Pancreas (tissue), 10 donors: ENCODE measurements at places on chromosomes 2 and 18. TPM values are rescaled to one million over a fixed set of nuclear protein-coding genes. Genes with fewer than 3 reads are reported as not detected.
A peak's percentile ranks its signal among the peaks of the same experiment; 100 is the strongest.

IL1R1 gene
- 48.0 TPM for total RNA-seq

GPR45 gene
- total RNA-seq, result not detected

SMAD4 gene
- total RNA-seq, result 47.5 TPM

DUSP2 gene
- 0.47 TPM for total RNA-seq

GNAL gene
- total RNA-seq, result 0.64 TPM

PDE11A gene
- 2.6 TPM for total RNA-seq

INHBB gene
- total RNA-seq, result 0.59 TPM

CAPG gene
- 19.5 TPM for total RNA-seq

CERKL gene
- 0.46 TPM for total RNA-seq

PROM2 gene
- 16.5 TPM for total RNA-seq

GPR35 gene
- 0.95 TPM for total RNA-seq

EVA1A gene
- total RNA-seq, result 16.1 TPM

UGT1A10 gene
- total RNA-seq, result not detected

DLX1 gene
- not detected for total RNA-seq

CYS1 gene
- total RNA-seq, result 26.0 TPM

GRCh38 chr2:9191041-9191481 is 15.6 kb upstream of the ASAP2 start:
- DNase-seq, result peak; percentile 94

- no peak for DNase-seq
Observed at GRCh38 chr18:36382854-36383253, 85.3 kb downstream of the FHOD3 start.

DNA sequence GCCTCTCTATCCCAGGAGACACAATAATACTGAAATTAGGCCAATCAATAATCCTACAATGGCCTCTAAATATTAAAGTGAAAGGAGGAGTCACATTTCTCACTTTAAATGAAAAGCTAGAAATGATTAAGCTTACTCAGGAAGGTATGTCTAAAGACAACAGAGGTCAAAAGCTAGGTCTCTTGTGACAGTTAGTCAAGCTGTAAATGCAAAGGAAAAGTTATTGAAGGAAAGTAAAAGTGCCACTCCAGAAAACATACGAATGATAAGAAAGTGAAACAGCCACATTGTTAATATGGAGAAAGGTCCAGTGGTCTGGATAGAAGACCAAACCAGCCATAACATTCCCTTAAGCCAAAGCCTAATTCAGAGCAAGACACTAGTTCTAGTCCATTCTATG is 9.5 kb downstream of the SESTD1 start:
- no peak for DNase-seq

DNA sequence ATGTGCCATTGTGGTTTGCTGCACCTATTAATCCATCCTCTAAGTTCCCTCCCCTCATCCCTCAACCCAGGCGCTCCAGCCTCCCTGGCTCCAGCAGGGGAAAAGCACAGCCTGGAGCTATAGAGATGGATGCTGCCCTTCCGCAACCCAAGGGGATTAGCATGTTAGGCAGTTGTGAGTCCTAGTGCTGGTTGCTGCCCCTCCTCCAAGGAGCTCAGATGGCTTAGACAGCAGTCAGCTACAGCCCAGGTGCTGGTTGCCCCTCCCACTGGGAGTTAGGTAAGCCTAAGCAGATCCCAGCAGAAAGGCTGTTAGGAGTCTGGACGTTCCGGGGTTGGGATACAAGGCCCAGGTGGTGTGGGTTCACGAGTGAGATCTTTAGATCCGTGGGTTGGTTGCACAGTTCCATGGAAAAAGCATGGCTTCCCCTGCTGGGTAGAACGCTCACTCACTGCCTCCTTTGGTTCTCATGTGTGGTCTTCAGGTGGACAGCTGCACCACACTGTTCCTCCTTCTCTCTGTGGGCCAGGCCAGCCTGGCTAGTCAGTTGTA is 446.1 kb downstream of the ZNF804A start:
- DNase-seq, result no peak

DNA sequence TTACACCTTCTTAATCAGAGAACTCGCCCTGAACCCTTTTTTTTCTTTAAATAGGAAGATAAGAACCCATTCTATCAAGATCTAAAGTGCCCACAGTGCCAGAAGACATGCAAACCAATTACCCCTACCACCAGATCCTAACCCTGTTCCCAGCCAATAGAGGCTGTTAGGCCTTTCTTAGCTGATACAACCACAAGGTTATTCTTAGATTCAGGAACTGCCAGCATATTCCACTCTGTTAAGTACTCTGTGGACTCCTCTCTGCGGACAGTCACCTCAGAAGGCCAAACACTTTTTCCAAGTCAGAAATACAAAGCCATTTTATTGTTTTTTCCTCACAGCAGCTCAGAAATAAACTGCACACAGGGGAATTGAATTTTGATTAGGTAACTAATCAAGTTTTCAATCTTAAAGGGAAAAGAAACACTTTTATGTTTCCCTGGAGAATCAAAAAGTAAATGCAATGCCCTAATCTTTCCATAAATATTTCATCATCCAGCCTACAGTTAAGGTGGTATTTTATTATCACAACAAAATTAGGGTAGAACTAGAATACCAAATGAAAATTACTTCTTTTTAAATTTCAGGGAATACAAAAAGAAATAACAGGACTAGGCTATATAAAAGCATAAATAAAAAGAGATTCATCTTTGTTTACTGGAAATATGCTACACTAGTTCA is 111.4 kb downstream of the NBAS start:
- no peak for DNase-seq

GRCh38 chr2:220432645-220433044 is 805.2 kb downstream of the SLC4A3 start:
- no peak for DNase-seq

DNA sequence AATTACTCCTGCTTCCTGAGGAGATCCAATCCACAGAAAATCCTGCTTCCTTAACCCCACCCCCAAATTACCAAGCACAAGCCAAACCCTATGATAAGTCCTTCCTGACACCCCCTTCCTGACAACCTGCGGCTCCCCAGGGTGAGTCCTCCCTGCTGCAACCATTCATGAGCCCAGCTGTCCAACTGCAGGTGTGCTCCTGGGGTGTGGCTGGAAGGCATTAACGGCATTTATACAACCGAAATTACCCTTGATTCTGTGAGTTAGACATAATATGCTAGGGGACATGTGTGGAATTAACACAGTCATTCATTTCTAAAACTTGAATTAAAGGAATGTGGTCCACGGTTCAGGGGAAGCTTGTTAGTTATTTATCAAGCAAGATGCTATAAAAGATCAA is 119.0 kb upstream of the ALKAL2 start:
- DNase-seq, result no peak

DNA sequence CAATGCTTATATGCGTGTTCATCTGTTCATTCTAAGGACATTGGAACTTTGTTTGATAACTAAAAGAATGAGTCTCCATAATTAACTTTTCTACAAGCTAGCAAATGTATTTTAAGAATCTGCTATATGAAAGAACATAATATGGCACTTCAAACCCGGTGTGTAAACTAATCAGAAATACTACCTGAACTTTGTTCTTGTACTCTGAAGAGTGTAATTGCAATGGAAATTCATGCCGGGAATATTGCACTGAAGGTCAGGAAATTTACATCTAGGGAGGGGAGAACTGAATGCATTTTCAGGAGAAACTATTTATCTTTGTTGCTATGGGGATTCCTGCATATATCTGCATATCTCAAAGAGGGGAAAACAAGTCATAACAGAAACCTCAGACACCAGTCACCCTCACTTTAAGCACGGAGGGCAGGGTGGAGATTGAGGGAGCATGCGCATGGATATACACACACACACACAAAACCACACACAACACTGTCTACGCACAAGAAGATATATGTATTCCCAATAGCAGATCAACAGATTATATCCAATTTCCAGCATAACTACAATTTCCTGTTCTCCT is 76.2 kb downstream of the DTNA start:
- DNase-seq, result no peak

DNA sequence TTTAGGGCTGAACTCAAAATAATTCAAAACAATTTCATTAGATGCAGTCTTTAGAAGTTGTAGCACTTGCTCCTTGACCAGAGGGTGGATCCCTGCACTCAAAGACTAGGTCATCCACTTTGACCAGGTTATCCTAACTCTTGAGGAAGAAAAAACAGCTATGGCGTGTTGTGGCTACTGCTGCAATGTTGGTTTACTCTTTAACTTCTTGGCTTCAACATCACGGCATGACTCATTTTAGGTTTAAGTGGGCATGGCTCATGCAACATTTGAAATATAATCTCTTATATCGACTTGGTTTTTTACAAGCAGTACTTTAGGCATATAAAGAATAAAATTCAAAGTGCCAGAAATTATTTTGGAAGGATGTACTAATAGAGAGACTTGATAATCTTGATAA is 35.4 kb downstream of the ANKRD29 start:
- DNase-seq, result peak; percentile 27

DNA sequence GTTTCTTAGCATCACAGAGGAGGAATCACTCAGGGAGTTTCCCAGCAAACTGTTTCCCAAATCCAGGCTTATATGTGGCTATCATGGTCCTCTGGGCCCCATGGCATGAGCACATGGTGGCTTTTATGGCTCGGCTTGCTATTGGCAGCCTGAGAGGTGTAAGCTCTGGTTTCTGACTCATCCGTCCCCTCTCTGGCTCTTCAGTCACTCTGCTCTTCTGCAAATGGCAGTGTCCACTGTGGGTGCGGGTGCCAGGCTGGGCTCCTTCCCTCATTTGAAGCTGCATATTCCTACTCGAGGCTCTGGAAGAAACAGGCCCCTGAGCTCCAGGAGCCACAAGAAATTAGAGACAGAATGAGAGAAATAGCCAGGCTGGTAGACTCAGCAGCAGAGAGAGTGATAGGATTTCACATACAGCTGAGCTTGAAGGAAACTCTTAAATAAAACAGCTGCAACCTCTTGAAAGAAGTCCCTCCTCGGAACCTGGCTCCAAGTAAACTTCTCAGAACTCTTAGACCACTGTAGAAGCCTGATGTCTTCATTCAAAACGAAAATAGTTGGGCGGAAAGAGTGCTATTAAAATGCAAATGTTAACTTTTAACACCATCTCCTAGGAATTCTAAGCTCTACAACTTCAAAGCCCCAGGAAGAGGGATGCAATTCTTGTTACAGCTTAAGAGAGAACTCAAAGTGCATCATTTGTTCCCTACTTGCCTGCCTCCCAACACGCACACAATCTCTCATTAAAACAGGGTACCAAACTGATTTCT is 212.6 kb upstream of the SP5 start:
- no peak for DNase-seq

- no peak for DNase-seq
Observed at GRCh38 chr2:18423636-18424035, 136.8 kb downstream of the RDH14 start.

- DNase-seq, result no peak
Observed at GRCh38 chr2:70128005-70128404, 40.7 kb downstream of the PCBP1 start.

GRCh38 chr2:191838526-191838925 is 8.4 kb downstream of the CAVIN2 start:
- no peak for DNase-seq

GRCh38 chr2:197606180-197606579 is 69.2 kb downstream of the RFTN2 start:
- DNase-seq, result no peak

GRCh38 chr2:1628893-1629292 is 115.4 kb downstream of the PXDN start:
- no peak for DNase-seq

DNA sequence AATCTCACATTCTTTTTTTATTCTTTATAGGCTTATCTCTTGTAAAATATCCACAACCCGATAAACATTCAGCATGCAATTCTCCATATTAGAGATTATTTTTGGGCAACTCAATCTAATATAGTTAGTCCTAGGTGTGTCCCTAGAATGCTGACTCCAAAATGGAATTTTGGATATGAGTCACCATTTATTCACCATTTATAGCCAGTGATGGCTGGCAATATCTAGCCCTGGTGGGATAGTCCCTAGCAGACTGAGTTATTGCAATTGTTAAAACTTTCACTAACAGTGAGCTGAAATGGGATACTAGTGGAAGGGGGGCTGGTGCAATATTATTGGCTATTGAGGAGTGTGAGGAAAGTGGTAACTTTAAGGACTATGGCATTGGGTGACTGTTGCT is 401.6 kb downstream of the SLC4A3 start:
- DNase-seq, result no peak

GRCh38 chr2:122478117-122478516 is 722.7 kb downstream of the TSN start:
- DNase-seq, result no peak

DNA sequence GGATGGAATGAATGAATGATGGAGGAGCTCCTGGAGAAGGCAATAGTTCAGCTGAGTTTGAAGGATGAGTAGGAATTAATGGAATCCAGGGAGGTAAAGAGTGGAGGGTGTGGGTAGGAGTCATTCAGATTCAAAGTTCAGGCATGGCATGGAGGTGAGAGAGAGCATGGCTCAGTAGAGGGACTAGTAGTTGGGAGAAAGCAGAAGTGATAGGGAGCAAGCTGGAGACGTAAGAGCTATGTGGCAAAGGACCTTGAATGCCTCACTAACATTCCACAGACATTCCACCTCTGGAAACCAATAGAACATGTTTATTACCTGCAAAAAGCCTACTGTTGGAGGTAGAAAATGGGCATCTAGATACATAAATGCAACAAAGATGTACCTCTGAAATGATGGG is 170.1 kb downstream of the HAUS1 start:
- no peak for DNase-seq

DNA sequence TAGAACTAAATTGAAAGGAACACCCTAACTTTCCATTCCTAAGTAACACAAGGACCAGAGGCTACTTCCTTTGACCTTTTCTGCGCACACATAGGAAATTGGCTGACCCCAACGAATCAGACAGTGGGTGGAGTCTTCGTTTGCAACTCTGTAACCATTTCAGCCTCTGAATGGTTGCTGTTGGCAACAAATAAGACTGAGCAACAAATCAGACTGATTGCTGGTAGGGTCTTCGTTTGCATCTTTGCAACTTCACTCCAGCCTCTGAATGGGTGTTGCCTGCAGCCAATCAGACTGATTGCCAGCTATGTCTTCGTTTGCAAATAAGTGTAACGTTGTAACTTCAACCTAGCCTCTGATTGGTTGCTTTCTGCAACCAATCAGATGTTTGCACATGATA is 34.6 kb downstream of the USP40 start:
- no peak for DNase-seq

- DNase-seq, result no peak
Observed at GRCh38 chr2:58051445-58051844, 4.8 kb downstream of the VRK2 start.

GRCh38 chr2:126831234-126832005 is 67.3 kb upstream of the TEX51 start:
- no peak for DNase-seq

DNA sequence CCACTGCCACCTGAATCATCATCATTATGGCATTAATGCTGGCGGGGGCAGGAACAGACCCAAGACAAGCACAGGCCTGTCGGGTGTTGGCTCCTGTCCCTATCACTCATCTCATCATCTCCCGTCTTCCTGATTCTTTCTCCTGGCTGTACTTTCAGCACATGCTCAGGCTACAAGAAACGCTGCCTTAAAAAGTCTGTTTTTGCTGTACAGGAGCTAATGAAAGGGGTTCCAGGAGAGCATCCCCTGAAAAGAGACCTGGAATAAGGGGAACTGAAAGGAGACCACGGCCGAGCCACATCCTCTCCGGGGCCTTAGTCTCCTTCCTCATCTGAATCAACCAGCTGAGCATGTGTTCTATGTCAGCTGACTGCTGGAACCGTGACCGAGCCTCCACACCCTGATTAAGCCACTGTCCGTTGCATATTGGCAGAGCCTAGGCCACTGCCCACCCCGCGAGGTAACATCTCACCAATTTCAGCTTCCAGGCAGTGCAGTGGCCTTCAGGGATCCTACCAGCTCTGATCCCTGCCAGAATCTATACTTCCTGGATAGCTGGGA is 62.6 kb downstream of the DNMT3A start:
- DNase-seq, result no peak
